ENCODE measurements at places on chromosomes 3 and 15.

- no peak for DNase-seq
Observed at GRCh38 chr3:107981471-107982111, 109.2 kb downstream of the CD47 start.

GRCh38 chr15:90360746-90361145, 8.7 kb downstream of the ZNF774 start:
- no peak for DNase-seq

- DNase-seq: no peak
Observed at GRCh38 chr3:19190126-19190525, 41.8 kb downstream of the KCNH8 start.

GRCh38 chr3:122555275-122556071, 8.6 kb downstream of the PARP9 start:
- DNase-seq: no peak

DNA sequence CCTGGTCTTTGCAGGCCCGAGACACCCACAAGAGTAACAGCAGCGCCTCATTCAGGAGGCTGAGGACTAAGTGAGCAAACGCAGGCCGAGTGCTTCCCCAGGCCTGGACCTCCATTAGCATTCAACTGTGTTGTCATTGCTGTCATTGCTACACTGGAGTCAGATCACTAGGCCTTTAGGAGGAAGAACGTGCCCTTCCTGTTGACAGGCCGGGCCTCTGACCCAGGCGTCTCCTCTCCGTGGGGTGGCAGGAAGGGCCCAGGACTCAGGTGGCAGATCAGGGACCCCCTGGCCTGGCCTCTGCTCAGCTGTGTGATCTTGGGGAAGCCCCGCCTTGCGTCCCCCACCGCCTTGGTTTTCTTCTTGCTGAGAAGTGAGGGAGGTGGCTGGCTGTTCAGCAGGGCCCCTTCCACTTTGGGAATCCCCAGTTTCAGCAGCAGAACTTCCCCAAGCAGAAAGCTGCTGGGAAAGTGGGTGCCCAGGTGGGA, 19.1 kb downstream of the ZDHHC19 start:
- DNase-seq: no peak

DNA sequence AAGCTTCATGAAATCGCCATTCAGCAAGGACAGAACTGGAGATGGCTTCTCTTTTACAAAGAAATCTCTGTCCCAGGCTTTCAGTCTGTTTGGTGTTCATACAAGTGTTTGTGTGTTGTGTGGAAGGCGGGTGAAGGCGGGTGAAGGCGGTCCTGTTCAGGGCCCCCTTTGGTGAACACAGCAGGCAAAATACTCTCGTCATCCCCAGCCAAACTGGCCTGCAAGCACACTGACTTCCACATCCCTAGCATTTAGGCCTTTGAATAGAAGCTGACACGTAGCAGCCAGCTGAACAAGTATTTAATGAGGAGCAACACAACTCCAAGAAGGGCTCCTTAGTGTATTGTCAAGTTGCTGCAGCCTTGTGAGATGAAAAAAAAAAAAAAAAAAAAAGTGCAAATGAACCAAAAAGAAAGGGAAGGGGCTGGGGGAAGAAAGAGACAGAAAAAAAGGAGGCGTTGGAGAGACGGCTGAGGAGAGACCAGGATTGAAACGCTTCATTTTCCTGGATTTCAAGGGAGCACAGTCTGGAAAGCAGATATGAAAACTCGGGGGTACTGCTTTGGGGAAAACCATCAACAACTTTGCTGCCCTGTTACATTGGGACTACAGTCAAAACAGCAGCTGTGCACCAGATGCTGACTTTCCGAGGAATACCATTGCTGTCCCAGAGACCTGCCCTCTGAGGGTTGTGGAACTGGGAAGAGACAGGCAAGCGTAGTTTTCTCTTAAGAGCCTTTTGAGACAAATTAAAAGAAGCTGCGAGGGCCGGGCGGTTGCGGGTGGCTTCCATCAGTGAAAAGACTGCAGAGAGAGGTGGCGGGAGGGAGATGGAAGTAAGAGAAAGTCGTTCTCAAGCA, 74.6 kb downstream of the TGFBR2 start:
- no peak for DNase-seq

GRCh38 chr15:62745621-62746225, 296.8 kb upstream of the TPM1 start:
- no peak for DNase-seq

- DNase-seq: no peak
Observed at GRCh38 chr15:76185716-76186115, 125.6 kb downstream of the ETFA start.

- no peak for DNase-seq
Observed at GRCh38 chr3:132417695-132418411, 551 bp downstream of the DNAJC13 start.

GRCh38 chr15:30670056-30670455, 44.1 kb downstream of the ARHGAP11B start:
- no peak for DNase-seq
